G401 (cell line): ENCODE measurements at places on chromosomes 3 and 15. TPM values are rescaled to one million over a fixed set of nuclear protein-coding genes. Genes with fewer than 3 reads are reported as not detected.

- no peak for DNase-seq
These were observed 47.4 kb upstream of the VGLL4 start for GRCh38 chr3:11690863-11691766.

DNA sequence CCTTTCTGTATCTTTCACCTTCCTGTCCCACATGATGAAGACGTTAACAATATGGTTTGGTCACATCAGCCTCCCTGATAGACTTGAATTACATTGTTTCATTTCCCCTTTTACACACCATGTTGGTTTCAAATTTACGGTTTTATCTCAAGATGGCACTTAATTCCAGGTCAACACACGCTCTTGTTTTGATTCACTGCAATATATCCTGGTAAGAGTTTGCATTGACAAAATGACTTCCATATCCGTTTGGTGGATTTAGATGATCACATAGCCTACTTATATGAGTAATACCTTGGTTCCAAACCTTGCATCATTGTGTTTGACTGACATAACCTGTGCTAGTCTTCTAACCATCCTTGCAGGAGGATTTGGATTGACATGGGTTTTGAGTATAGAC is 499.4 kb downstream of the ROBO1 start:
- no peak for DNase-seq

- DNase-seq: no peak
These were observed 339.2 kb upstream of the DCBLD2 start for GRCh38 chr3:99240700-99241099.

DNA sequence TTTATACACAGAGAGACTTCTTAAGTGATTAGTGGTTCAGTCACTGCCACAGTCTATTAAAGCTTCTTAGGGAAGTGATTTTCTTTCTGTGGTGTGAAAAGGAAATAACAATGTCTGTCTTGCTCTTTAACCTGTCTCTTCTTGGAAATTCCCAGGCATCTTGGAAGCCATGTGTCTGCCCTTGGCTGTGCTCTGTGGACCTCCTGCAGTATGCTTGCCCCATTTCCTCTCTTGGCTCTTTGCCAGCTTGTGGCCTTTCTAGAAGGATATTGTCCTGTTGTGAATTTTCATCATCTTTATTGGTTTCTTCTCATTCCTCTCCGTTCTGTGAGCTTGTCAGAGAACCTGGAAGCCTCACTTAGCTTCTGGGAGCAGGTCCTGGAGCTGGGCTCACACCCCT is 338.4 kb upstream of the C2CD4B start:
- peak; percentile 83 for DNase-seq

KIF15 gene
- 13.5 and 16.0 TPM in 2 replicates for total RNA-seq

KIF9 gene
- 2.6 and 17.1 TPM in 2 replicates for total RNA-seq

DTX3L gene
- 4.9 and 5.3 TPM in 2 replicates for total RNA-seq

KNG1 gene
- not detected in 2 replicates for total RNA-seq
